Dermis blood vessel endothelial cell (primary cell): ENCODE measurements at places on chromosomes 16 and 17. TPM values are rescaled to one million over a fixed set of nuclear protein-coding genes. Genes with fewer than 3 reads are reported as not detected.

The SPATA32 gene
- 0.05 TPM in 1 of 2 replicates, not detected in the other for total RNA-seq

The PDIA2 gene
- total RNA-seq: 0.34 TPM in 1 of 2 replicates, not detected in the other

The CNTD1 gene
- total RNA-seq: 0.34 TPM in 1 of 2 replicates, not detected in the other

The SPATA22 gene
- under 0.01 and 0.23 TPM in 2 replicates for total RNA-seq

The SRSF2 gene
- total RNA-seq: 146 and 355 TPM in 2 replicates

The CCDC200 gene
- total RNA-seq: 0.14 TPM in 1 of 2 replicates, not detected in the other

The FLYWCH1 gene
- 39.5 and 41.0 TPM in 2 replicates for total RNA-seq

The HS3ST3B1 gene
- total RNA-seq: 0.28 and 1.4 TPM in 2 replicates

The NGFR gene
- total RNA-seq: not detected in 2 replicates

The CDK5R1 gene
- 1.4 and 1.9 TPM in 2 replicates for total RNA-seq

The TBC1D3G gene
- not detected in 2 replicates for total RNA-seq

The NLRP1 gene
- 15.4 and 16.7 TPM in 2 replicates for total RNA-seq

The TMEM106A gene
- 2.4 and 2.5 TPM in 2 replicates for total RNA-seq

The SYNGR3 gene
- 1.6 and 2.4 TPM in 2 replicates for total RNA-seq

The CD19 gene
- total RNA-seq: not detected in 2 replicates

The CLEC18C gene
- total RNA-seq: not detected in 2 replicates

The SP6 gene
- total RNA-seq: 3.1 and 4.8 TPM in 2 replicates

The TAC4 gene
- total RNA-seq: not detected in 2 replicates

The GFAP gene
- total RNA-seq: 0.51 TPM in 1 of 2 replicates, not detected in the other

The RAI1 gene
- total RNA-seq: 10.4 and 17.9 TPM in 2 replicates

The SLC2A4 gene
- 0.28 and 0.34 TPM in 2 replicates for total RNA-seq

The PSMC3IP gene
- total RNA-seq: 4.9 and 5.5 TPM in 2 replicates

The MT4 gene
- not detected in 2 replicates for total RNA-seq

The KCNH4 gene
- under 0.01 and 0.05 TPM in 2 replicates for total RNA-seq

The MYH11 gene
- total RNA-seq: 0.05 TPM in 1 of 2 replicates, not detected in the other

The RAB11FIP3 gene
- 34.9 and 46.8 TPM in 2 replicates for total RNA-seq

The STH gene
- not detected in 2 replicates for total RNA-seq

The KRTAP1-5 gene
- total RNA-seq: not detected in 2 replicates

The NOS2 gene
- 0.34 and 0.60 TPM in 2 replicates for total RNA-seq

The CCR7 gene
- total RNA-seq: under 0.01 and 0.33 TPM in 2 replicates

The HCRT gene
- not detected in 2 replicates for total RNA-seq

The IGSF6 gene
- total RNA-seq: not detected in 2 replicates

The NETO2 gene
- total RNA-seq: 16.7 and 30.5 TPM in 2 replicates

The MARVELD3 gene
- total RNA-seq: not detected in 2 replicates

The TNP2 gene
- total RNA-seq: not detected in 2 replicates

The ROGDI gene
- 22.5 and 22.8 TPM in 2 replicates for total RNA-seq

The PDE6G gene
- 3.4 and 4.1 TPM in 2 replicates for total RNA-seq

The DNAH3 gene
- total RNA-seq: not detected in 2 replicates

The IRX3 gene
- 0.88 and 1.0 TPM in 2 replicates for total RNA-seq

The CCL17 gene
- not detected in 2 replicates for total RNA-seq

The CCL23 gene
- 2.2 and 7.5 TPM in 2 replicates for total RNA-seq
